ENCODE measurements at places on chromosomes 7 and 10.

DNA sequence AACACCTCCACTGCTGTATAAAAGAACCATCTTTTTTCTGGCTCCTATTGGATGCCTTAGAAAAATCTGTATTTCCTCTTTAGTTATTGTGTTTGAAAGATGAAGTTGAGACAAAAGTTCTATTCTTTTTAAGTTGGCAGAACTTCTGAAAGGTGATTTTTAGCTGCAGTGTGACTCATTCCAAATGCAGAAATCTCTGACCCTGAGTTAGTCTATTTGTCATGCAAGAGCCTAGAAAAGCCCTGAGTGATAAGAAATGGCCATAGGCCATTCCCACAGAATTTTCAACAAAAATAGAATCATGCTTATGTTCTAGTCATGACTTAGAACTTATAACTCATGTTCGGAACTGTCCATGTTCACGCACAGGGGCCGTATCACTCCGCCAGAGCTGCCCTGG is 89.1 kb downstream of the EGFR start:
- DNase-seq: no peak

GRCh38 chr10:124677749-124678556 is 66.2 kb downstream of the FAM53B start:
- no peak for DNase-seq

GRCh38 chr7:44259547-44260457 is 59.0 kb downstream of the YKT6 start:
- no peak for DNase-seq

- no peak for DNase-seq
Observed at GRCh38 chr7:34756025-34756437, 98.0 kb downstream of the NPSR1 start.

- DNase-seq: no peak
Observed at GRCh38 chr10:35092851-35093250, 2.7 kb upstream of the CUL2 start.

DNA sequence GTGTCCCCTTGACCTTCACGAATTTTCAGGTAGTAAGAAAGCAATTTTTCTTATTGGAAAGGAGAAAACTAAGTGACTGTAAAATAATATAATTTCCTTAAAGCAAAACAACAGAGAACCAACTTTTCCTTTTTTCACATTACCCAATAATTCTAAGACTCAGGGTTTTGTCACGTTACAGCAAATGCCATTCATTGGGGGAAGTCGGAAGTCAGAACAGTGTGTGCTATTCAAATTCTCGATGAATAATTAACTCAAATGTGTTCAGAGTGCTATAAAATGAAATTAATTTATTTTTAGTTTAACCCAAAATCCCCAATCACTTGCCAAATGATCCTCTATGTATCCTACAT is 40.0 kb downstream of the DIP2C start:
- DNase-seq: no peak

GRCh38 chr10:122054048-122055025 is 65.4 kb downstream of the TACC2 start:
- peak; percentile 28 for DNase-seq

GRCh38 chr10:87552248-87552929 is 47.7 kb downstream of the MINPP1 start:
- no peak for DNase-seq

DNA sequence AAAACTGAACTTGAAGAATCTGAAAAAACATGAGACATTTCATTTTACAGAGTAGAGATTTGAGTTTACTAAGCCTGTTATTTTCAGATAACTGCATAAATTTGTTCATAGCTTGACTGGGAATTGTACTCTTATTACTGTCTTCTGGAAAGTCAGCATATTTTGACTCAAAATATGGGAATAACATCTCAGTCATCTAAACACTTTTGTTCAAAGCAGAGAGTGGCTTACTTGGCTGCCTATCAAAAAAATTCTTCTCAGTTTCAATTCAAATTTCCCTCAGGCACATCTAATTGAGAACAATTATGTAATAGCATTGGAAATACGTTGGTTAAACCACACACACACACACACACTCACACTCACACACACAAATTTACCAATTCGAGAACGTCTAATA is 384.6 kb downstream of the ARL4A start:
- DNase-seq: no peak

DNA sequence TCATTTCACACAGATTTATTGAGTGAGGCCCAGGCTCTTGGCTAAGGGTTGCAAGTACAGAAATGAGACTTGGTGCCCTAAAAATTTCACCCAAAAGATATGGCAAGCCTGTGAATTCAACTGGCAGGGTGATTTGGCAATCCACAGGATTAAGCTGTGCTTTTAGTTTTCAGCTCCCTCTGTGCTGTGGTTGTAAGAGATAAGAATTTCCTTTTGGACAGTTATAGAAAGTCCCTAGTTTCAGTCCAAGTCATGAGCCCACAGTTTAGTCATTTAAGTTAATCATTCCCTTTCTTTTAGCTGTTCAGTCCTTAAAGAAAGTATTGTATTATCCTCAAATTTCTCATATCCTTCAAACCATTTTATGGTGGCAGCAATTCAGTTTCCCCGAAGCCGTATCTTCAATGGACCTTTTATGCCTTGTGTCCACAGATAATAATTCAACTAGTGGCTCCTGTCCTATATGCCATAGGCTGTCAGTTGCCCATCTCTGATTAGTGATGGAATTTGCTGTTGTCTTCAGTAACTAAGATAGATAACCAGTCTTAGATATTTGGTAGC is 73.4 kb upstream of the NAMPT start:
- no peak for DNase-seq

- DNase-seq: no peak
Observed at GRCh38 chr10:94462130-94462529, 59.8 kb downstream of the TBC1D12 start.

- no peak for DNase-seq
Observed at GRCh38 chr7:37604078-37604477, 79.5 kb upstream of the GPR141 start.

DNA sequence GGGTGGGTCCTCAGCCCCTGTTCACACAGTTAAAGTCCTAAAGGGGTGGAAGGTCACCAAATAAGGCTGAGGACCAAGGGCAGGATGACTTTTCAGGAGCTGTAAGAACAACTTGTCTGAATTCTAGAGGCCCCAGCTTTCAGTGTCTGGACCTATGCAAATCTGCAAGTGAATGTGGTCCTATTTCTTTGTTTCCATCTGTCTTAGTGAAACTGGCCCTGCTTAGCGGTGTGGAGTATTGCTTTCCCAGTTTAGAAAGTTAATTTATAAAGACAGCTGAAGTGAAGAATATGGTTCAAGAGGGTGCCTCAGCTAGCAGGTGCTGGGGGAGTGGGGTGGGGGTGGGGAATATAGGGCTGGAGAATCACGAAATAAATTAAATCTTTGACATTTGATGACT is 40.1 kb downstream of the HHEX start:
- DNase-seq: peak; percentile 62

GRCh38 chr7:158083526-158084310 is 503.9 kb downstream of the PTPRN2 start:
- DNase-seq: no peak

- DNase-seq: no peak
Observed at GRCh38 chr7:22425361-22425760, 68.4 kb upstream of the RAPGEF5 start.

GRCh38 chr7:81331061-81332018 is 412.5 kb upstream of the SEMA3C start:
- no peak for DNase-seq

GRCh38 chr7:19715499-19715898 is 6.7 kb upstream of the POLR1F start:
- no peak for DNase-seq

DNA sequence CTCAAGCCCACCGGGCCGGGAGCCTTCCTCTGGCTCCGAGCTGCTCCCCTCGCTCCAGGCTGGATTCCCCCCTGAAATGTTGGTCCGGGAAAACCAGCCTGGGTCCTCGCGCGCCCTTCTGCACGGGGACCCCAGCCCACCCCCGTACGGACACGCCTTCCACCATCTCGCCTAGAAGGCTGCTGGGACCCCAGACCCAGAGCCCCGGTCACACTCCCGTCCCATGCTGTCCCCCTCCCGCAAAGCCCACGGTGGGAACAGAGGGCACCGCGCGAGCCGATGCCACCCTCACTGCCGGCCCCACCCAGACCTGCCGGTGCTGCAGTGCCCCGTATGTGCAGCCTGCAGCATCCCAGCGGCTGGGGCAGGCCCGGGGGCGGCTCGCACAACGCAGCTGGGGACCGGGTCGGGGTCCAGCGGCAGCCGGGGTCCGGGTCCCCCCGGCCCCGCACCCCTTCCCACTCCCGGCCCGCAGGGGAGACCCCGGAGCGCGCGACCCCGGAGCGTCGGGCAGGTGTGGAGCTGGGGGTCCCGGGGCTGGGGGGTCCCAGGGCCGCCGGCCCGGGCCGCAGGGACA is 871 bp downstream of the SPOCK2 start:
- peak; percentile 67 for DNase-seq

DNA sequence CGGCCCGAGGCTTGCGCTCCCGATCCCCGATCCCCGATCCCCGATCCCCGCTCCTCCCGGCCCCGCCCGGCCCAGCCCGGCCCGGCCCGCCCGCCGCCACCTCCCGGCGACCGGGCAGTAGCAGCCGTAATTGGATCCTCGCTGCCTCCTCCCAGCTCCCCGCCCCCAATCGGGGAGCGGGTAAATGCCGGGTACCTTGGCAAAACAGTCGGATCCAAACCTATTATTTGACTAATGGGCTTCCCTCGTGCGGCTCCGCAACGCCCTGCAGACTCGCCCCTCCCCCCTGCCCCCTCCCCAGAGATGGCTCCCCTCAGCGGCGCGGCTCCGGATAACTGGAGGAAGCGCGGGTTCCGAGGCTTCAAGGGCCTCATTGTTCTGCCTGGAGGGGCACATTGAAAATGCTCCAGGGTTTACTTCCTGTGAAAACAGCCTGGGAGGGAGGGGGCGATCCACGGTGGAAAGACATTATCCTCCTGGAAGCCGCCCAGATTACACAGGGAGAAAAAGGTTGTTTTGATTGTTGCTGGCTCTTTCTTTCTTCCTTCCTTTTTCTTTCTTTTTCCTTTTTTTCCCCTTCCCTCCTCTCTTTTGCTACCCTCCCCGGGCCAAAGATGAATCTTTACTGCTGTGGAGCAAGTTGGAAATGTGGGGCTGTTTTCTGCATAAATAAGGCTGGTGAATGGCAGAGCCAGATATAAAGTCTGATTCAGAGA is 94.7 kb upstream of the ZMIZ1 start:
- DNase-seq: no peak

DNA sequence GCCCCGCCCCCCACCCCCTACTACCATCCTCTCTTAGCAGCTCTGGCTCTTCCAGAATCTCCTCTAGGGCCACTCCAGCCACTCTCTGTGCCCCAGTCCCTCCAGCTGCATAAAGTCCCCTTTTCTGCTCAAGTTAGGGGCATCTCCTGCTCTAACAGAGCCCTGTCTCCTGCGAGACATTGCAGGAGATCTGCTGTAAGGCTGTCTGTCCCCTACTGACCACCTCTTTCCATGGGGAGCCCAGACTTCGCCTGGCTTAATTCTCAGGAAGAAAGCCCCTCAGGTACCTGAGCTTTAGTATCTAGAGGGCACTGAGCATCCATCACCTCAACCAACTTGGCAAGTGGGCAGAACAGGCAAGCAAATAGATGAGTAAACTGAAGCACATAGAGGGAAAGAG is 200.7 kb upstream of the ZMIZ1 start:
- no peak for DNase-seq

GRCh38 chr10:26780106-26780792 is 80.5 kb downstream of the ABI1 start:
- DNase-seq: no peak

- no peak for DNase-seq
Observed at GRCh38 chr7:83306502-83306901, 143.8 kb upstream of the PCLO start.

- DNase-seq: no peak
Observed at GRCh38 chr10:126872768-126873167, 32.5 kb upstream of the DOCK1 start.
